ENCODE measurements at places on chromosomes 4 and X.

DNA sequence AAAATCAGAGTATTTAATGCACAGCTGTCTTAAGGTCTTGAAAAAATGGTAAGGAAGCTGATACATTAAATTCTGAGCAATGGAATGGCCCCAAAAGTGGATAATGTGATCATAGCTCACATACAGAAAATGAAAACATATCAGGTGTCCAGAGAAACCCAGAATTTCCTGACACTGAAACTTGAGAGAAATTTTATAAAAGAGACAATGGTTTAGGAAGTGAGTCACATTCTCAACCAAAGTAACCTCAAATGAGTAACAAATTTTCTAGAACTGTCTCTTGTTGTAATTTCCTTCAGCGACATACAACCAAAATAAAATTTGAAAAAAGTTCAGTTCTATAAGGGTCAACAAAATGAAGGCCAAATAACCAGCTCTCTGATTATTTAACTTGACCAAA is 37.4 kb upstream of the PACRGL start:
- no peak for DNase-seq

- DNase-seq = no peak
Observed at GRCh38 chr4:100372432-100372831, 145.4 kb downstream of the EMCN start.

GRCh38 chrX:40784516-40785151 is 49.3 kb upstream of the MED14 start:
- DNase-seq = no peak

- no peak for DNase-seq
Observed at GRCh38 chr4:28744066-28744465, 1883.4 kb downstream of the STIM2 start.

DNA sequence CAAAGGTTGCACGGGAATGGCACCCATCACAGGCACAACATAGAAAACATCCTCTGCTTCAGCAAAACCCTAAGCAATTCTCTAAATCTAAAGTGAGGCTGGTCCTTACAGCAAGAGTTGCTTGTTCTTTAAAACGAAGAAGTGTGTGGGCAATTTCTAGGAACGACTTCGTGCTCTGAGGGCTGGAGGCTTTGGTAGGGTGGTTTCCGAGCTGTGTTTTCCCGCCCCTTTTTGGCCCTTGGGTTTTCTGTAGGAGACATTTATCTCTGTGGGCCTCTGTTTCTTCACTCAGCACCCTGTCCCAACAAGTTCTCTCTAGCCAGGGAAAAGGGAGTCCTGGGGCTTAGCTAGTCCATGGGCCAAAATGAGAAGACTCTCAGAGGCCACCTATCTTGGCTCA is 84.2 kb downstream of the SLC2A9 start:
- DNase-seq = no peak

DNA sequence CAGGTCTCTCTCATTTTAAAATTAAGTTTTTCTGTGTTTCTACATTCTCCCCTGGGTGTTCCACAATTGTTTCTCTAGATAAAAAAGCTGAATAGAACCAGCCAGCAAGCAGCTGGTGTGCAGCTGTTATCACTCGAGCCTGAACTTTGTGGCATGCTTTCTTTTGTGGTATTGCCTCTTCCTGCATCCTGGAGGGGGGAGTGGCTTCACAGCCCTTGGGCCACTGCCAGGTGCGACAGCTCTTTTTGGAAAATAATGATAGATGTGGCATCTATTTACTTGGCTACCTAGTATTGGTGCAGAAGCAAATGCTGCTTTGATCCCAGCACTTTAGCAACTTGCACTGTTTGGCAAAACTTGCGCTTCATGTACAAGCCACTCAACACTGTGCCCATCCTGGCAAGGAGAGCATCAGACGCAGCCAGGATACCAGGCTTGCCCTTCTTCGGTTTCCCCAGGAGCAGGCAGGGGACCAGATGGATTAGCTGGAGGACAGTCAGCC is 69.4 kb downstream of the HMGB2 start:
- DNase-seq = no peak

GRCh38 chr4:47469951-47470350 is 6.4 kb upstream of the COMMD8 start:
- DNase-seq = no peak

GRCh38 chr4:78711676-78712075 is 64.5 kb upstream of the BMP2K start:
- DNase-seq = no peak

- DNase-seq = no peak
Observed at GRCh38 chrX:112687189-112687691, 7.5 kb upstream of the LHFPL1 start.

GRCh38 chr4:70849291-70849690 is 9.6 kb upstream of the GRSF1 start:
- DNase-seq = no peak

DNA sequence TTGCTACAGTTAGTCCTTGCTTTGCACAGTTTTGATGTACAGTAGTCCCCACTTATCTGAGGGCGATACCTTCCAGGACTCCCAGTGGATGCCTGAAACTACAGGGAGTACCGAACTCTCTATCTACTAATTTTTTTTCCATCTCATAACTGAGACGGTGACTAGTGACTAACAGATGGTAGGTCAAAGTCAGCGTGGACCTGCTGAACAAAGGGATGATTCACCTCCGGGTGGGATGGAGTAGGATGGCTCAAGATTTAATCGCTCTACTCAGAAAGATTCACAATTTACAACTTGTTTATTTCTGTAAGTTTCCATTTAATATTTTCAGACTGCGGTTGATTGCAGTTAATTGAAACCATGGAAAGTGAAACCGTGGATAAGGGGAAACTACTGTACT is 655.8 kb downstream of the ZNF674 start:
- DNase-seq = no peak

GRCh38 chrX:19886375-19886774 is 1.0 kb downstream of the SH3KBP1 start:
- no peak for DNase-seq

- DNase-seq = no peak
Observed at GRCh38 chr4:164326056-164326455, 427.9 kb upstream of the SMIM31 start.

DNA sequence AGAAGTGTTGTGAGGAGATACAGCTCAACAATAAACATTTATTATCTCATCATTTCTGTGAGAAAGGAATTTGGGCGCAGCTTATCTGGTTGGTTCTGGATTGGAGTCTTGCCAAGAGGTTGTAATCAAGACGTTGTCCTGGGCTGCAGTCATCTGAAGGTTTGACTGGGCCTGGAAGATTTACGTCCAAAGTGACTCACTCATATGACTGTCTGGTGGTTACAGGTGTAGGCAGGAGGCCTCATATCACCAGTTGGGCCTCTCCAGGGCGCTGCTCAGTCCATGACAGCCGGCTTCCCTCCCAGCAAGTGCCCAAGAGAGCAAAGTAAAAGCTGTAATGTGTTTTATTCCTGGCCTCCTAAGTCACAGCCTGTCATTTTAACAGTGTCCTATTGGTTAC is 106.3 kb downstream of the USP46 start:
- DNase-seq = no peak

DNA sequence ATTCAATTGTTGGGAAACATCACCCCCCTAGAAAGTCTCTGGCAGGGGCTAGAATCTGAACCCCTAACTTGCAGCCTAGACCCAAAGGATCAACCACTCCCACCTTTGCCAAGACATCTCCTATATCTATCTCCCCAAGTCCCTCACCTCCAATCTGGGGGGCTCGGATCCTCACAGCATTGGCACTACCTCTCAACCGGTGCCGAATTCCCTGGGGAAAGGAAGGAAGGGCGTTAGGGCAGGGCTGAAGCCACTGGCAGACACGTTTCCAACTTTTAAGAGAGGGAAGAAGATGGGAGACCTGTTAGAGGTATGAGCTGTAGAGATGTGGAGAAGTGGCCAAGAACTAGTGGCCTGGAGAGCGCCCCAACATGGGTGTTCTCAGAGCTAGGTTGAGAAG is 2.7 kb downstream of the TIMM17B start:
- no peak for DNase-seq

- no peak for DNase-seq
Observed at GRCh38 chr4:78652282-78652876, 100.8 kb downstream of the ANXA3 start.

All from activated T-helper 1 cell treated with Interleukin-2 at 50 U/mL for 16 hours (primary cell).